ENCODE measurements at places on chromosomes 12 and 14.

DNA sequence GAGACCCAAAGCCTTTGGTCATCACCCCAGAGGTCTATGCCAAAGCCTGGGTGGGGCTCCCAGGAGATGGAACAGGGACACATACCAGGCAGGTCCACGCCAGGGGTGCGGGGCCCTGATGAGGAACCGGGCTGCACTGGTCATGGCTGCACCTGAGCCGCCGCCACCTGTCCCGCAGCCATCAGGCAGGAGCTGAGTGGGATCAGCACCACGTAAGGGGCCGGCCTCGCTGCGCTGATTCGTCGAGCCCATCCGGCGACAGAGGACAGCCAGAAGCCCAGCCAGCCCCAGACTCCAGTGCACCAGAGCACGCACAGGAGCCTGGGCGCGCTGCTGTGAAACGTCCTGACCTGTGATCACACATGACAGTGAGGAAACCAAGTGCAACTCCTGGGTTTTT is 15.9 kb downstream of the DEGS2 start:
- DNase-seq, result no peak

DNA sequence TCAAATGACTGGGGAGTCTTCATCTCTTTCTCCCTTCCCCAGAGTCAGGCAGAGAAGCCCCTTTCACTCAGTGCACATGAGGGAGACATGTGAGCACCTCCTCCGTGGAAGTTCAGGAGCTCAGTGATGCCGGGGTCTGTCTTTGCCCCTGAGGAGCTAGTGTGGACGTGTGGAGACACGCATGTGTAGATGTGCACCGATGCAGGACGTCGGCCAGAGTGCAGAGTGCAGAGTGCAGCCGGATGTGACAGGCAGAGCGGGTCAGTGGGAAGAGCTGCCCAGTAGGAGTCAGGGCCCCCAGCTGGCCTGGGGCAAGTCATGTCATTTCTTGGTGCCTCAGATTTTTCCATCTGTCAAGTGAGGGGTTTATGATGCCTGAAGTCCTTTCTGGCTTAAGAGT is 20.7 kb downstream of the TSPAN9 start:
- DNase-seq, result no peak

DNA sequence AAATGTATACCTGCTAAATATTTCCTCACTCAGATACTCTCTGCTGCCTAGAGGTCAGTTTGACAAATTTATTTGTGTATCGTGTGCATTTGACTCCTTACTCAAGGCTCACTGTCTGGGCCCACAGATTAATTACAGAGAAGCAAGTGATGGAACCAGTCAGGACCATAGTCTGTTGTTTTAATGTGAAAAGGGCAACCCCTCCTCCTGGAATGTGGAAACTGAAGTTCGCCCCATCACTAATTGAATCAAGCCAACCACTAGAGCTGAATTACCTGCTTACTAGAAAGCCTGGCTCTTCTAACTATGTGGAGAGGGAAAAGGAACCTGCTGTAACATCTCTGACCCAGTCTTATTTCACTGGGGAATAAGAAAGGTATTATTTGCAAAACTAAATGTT is 199.9 kb upstream of the KRR1 start:
- DNase-seq, result no peak

DNA sequence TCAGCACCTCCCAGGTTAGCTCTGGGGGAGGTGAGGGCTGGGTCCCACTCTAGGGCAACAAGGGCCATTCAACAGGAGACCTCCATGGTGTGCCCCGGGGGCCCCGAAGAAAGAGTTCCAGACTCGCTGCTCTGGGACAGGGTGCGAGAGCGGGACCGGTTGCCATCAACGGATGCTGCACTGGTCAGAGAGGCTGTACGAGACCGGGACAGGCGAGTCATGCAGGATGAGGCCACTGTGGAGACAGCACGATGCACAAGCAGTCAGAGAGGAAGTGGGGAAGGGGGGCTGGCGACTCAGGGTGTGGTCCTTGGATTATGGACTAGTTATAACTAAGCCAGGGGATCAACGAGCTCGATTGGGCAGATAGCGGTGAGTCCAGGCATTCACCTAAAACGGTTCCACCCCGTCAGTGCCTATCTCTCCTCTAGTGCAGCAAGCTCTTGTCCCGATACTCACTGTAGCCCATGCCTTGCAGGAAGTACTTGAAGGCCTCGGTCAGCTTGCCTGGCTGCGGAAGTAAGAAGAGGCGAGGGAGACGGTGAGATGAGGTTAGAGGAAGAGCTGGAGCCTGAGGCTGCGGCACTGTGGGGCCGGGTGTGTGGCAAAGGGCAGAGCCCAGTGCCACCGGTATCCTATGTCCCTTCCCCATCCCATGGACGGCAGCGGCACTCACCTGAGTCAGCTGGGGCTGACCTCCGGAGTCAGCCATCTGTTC is 7.2 kb downstream of the NDRG2 start:
- no peak for DNase-seq

- DNase-seq, result no peak
Measured at GRCh38 chr12:2352203-2352602, 299.4 kb downstream of the CACNA1C start.

DNA sequence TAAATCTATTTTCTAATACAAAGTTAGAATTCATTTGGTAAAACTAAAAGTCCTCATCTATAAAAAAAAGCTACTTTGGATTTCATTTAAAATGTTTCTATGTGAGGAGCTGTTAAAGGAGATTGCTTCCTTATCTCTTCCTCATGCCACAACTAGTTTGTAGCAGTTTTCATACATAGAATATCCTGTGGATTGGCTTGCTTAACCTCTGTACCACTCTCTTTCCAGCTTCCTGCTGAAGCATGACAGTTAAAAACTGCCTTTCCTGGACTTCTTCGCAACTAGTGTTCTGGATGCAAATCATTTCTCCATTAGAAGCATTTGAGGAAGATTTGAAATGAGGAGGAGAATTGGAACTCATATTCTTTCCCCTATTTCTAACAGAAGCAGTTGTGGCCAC is 49.6 kb downstream of the ST8SIA1 start:
- DNase-seq, result no peak

- DNase-seq, result no peak
Measured at GRCh38 chr12:89976866-89977265, 268.2 kb upstream of the ATP2B1 start.

DNA sequence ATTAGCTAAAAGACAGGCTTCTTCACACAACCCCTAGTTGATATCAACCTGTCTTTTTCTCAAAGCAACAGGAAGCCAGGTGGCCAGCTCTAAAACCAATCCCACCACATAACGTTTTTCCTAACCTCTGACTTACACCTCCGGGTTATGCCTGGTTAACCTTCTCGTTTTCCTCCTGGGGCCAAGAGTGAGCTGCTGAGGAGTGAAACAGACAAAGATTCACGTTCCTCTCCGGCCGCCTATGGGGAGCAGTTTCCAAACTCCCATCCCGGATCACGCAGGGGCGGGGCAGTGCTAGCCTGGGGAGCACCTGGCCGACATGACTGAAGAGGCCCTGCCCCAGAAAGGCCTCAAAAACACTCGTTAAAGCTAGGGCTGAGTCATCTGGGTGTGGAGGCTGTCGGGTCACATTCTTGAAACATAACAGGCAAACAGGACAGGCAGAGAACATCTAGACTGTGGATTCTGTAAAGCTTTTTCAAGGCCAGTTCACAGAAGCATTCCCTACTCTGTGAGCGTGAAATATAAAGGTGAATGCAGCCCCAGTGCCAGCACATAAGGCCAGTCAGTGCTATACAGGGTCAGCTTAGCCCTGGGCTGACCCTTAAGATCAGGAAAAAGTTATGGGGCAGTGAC is 25.9 kb upstream of the LGALS3 start:
- DNase-seq, result peak; percentile 95

DNA sequence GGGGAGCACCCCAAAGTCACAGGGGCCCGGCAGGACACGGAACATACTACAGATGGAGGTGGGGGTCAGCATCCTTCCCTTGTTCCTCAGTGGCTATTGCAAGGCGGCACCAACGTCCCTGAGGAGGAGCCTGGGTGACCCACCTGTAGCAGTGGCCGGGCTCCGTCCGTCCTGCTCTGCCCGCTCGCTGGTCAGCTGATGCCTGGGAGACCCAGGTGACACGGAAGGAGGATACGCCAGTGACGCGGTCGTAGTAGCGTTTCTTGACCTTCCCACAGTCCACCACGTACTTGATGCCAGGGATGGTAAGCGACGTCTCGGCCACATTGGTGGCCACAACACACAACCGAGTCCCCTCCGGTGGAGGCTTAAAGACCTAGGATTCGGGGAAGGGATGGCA is 24.7 kb downstream of the DHX37 start:
- no peak for DNase-seq

DNA sequence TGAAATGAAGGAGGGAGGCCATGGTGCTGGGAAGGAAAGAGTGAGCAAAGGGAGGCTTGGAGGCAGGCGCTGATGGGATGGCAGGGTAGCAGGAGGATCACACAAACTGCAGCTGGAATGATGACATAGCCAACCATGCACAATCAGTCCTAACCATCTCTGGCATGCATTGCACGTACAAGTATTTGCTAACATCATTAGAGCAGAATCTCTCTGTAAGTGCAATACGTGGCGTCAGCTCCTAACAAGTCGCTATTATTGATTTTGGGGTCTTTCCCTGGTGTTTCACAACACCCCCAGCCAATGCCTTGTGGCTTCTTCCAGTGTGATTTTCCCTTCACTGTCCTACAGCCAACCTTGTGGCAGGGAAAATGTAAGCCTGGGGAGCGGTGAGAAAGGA is 18.5 kb downstream of the BDKRB1 start:
- peak; percentile 76 for DNase-seq

GRCh38 chr14:81533536-81534343 is at the start of gene SEL1L:
TSS of gene SEL1L (minus strand) at chr14:81533853. CDS start at chr14:81533744, 109 bp downstream.
- peak; percentile 98 for DNase-seq

- DNase-seq, result no peak
Measured at GRCh38 chr14:62908506-62908905, 136.8 kb downstream of the KCNH5 start.

GRCh38 chr12:118355843-118356242 is 16.9 kb downstream of the TAOK3 start:
- no peak for DNase-seq

DNA sequence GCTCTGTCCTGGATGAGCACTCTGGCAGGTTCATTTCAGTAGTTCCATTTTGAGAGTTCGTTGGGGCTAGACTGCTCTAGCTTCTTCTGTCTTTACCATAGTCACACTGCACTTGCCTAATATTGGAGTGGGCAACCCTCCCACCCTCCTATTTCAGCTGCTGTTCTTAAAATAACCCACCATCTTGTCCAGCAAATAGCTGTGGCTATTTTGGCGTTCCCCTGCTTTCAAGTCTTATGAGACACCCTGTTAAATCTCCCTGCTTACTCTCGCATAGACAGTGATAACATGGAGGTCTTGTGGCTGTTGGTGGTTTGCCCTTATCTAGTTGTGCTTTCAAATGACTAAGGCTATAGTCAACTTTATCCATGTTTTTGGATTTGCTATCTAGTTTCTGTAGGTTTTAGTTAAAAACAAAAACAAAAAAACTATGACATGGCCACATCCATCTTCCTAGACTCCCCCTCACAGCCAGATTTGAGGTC is 65.5 kb downstream of the LRP6 start:
- no peak for DNase-seq

DNA sequence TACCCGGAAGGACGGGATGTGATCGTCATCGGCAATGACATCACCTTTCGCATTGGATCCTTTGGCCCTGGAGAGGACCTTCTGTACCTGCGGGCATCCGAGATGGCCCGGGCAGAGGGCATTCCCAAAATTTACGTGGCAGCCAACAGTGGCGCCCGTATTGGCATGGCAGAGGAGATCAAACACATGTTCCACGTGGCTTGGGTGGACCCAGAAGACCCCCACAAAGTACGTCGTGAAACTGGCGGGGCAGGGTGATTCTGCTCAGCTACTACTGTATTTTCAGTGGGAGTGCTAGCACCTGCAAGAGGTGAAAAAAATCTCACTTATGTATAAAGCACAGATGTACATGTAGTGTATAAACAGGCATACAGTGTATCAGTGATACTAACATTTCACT is 62.9 kb downstream of the FOXN4 start:
- DNase-seq, result no peak

DNA sequence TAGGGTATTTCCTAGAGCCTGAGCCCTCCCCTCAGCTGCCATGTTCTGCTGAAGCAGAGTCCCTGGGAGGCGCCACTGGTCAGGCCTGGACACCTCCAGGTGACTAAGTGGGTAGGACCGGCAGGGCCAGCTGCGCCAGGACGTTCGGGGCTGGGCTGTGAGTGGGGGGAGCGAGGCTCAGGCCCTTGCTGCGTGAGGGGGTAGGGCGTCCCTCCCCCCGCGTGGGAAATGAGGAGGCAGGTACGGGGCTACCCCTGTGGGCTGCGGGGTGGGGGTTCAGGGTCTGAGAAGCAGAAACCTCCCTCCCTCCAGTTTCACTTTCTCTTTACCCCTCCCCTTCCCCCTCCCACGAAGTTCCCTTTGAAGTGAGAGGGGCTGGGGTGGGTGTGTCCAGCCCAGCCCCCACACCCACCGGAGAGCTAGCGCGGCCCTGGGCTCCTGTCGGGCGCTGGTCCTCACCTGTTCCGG is 22.1 kb upstream of the KIF26A start:
- no peak for DNase-seq

DNA sequence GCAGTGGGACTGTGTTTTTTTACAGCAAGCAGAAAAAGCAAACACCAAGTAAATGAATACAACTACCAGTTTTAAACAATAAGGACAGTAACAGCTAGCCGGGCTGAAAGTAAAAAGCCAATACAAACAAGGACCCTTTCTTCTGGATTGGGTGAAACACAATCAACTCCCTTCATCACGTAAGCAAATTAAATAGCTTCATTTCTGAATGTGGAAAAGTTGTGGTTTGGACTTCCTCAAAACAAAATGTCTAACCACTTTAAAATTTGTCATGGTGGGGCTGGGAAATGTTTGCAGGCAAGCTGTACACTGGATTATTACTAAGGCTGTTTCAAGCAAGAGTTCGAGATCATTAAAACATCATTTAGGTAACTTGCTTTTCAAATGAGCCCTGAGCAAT is 47.4 kb downstream of the TCHP start:
- no peak for DNase-seq

DNA sequence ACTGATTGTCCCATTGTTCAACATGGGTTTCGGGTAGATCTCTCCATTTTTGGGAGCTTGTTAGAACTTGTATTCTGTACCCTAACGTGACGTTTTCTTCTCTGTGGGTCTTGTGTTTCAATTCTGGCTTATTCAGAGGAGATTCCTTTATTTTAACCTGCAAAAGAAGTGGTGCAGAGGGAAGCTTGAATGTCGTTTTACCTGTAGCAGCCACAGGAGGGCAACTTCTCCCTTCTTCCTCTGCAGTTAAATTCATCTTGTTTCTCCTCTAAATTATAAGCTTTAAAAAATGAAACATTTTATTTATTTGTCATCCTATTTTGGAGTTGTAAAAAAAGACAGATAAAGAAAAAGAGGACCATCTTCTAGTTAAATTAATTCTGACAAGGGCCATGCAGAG is 13.7 kb upstream of the CLEC4D start:
- no peak for DNase-seq

- no peak for DNase-seq
Measured at GRCh38 chr14:60204104-60204842, 39.1 kb upstream of the DHRS7 start.

DNA sequence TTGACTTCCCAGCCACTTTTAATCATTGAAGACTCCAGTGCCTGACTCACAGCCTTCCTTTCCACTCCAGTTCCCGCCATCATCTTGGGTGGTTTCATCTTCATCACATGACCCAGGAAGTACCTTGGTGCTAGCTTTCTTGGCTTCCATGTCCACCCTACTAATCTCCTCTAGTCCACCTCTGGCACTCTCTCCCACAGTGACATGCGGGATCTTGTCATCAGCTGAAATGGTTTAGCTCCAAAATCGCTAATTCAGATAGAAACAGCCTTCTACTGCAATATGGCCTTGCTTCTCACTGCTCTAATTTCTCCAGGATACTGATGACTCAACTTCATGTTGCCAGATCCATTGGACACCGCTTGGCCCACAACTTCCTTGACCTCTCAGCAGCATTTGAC is 24.5 kb downstream of the WDR20 start:
- no peak for DNase-seq

GRCh38 chr12:39723831-39724230 is 104.2 kb upstream of the ABCD2 start:
- peak; percentile 45 for DNase-seq

All from fibroblast of the conjunctiva (primary cell).